ENCODE measurements at places on chromosomes 7 and 10. TPM values are rescaled to one million over a fixed set of nuclear protein-coding genes. Genes with fewer than 3 reads are reported as not detected.

CEP55 gene
- polyA plus RNA-seq = 0.11 TPM

PRSS37 gene
- polyA plus RNA-seq = not detected

TEX47 gene
- not detected for polyA plus RNA-seq

PIP gene
- not detected for polyA plus RNA-seq

ZRANB1 gene
- 14.4 TPM for polyA plus RNA-seq

EN2 gene
- 0.16 TPM for polyA plus RNA-seq

GPR141 gene
- polyA plus RNA-seq = not detected

SPAM1 gene
- polyA plus RNA-seq = not detected

EPDR1 gene
- polyA plus RNA-seq = 13.9 TPM

CFAP46 gene
- 1.00 TPM for polyA plus RNA-seq

URGCP gene
- polyA plus RNA-seq = 26.5 TPM

ENTPD1 gene
- 5.3 TPM for polyA plus RNA-seq

GPR146 gene
- polyA plus RNA-seq = 17.3 TPM

C10orf53 gene
- polyA plus RNA-seq = not detected

Measured in right cardiac atrium (tissue), 5 donors.